ENCODE measurements at places on chromosomes 5 and 9. TPM values are rescaled to one million over a fixed set of nuclear protein-coding genes. Genes with fewer than 3 reads are reported as not detected.
A peak's percentile ranks its signal among the peaks of the same experiment; 100 is the strongest.

GRCh38 chr5:38316544-38317224 lies 58.3 kb downstream of the EGFLAM start:
- DNase-seq, result peak; percentile 46

- DNase-seq, result peak; percentile 33
These were observed 88.5 kb upstream of the TXNDC8 start for GRCh38 chr9:110426052-110426709.

- DNase-seq, result no peak
These were observed 1.2 kb downstream of the ZBTB5 start for GRCh38 chr9:37464006-37464405.

Gene SFXN1
- 60.7 TPM for total RNA-seq

Gene QRFP
- not detected for total RNA-seq

DNA sequence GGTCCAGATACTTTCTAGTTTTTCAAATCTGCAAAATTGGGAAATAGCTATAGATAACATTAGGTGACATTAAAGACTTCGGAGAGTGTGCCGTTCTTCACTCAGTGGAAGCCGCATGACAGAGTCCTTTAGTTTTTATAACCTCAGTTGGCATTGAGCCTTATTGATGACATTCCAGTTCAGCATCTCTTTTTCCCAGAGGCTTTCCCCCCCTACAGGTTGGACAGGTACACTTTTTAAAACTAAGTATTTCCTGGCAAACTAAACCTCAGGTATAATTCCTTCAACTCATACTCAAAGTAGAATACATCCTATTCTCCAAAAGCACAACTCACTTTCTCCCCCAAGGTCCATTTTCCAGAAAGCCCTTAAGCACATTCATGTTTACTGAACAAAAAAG lies 58.7 kb downstream of the SLC46A2 start:
- DNase-seq, result no peak

- no peak for DNase-seq
These were observed 429.4 kb downstream of the PIK3R1 start for GRCh38 chr5:68644971-68645370.

Gene FAM240B
- total RNA-seq, result not detected

Gene HMMR
- 16.2 TPM for total RNA-seq

- no peak for DNase-seq
These were observed 107.0 kb upstream of the NUDT12 start for GRCh38 chr5:103669615-103670014.

GRCh38 chr5:1304033-1304432 lies 9.2 kb upstream of the TERT start:
- no peak for DNase-seq

Gene ZFP2
- total RNA-seq, result 0.14 TPM

DNA sequence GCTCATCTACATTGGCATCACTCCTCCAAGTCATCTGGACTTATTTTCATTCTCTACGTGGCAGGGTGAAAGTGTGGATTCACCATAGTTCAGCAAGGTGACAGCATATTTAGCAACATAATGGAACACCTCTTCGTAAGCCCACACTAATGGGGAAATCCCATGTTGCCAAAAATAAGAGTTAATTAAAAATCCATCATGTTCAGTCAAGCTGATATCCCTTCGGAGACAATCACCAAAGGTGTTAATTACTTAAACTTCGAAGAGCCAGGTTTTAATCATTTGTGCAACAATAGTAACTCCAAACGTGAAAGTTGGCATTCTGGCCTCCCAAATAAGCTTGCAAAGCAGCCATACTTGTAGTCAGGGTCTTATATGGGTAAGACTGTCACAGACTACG lies 242.9 kb downstream of the NSG2 start:
- DNase-seq, result no peak

DNA sequence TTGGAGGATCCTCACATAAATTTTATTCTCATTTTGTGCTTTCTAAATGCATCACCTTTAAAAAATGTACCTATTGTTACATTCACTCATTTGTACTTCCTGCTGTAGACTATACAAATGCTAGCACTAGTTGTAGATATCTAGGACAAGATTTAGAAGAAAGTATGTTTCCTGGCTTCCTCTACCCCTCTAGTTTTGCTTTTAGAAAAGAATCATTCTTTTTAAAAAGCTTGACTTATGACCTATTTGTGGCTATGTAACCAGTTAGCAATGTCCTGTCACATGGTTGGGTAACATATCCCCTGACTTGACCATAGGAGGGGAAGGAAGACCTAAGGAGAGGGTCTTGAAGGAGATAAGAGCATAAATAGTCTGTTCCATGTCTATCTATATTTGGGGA lies 13.3 kb downstream of the CAMK4 start:
- DNase-seq, result no peak

GRCh38 chr5:138824924-138825863 lies 49.9 kb downstream of the LRRTM2 start:
- DNase-seq, result no peak

DNA sequence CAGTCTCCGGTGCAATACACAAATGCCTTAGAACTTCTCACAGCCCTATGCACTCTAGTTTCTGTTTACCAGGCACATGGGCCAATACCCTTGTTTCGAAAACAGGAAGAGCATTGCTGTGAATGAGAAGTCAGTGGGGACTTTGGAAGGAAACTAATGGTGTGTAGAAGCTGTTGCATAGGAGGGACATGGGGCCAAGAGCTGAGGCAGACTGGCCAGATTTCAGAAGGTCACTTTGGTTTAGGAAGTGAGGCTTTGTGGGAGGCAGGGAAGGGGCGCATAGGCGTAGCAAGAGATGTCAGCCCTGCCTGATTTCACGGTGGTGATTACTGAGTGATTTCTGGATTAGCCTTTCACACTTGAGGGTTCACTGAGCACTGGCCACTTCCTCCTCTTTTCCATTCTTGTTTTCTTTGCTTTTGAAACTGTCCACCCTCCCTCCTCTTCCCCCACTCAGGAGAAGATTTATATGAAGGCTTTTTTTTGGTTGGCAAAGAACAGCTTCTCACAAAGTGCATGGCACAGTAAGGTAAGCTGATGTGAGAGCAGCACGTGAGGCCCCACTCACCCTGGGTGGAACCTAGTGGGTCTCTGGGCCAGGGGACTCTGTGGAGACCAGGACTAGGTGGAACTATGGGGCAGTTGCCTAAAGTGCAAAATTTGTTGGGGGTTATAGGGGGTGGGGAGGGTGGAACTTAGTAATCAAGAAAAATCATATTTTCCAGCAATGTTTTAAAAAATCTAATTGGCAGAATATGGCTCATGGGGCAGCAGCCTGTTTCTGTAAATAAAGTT lies 6.1 kb upstream of the TMEM252 start:
- DNase-seq, result no peak

Gene HEMGN
- not detected for total RNA-seq

DNA sequence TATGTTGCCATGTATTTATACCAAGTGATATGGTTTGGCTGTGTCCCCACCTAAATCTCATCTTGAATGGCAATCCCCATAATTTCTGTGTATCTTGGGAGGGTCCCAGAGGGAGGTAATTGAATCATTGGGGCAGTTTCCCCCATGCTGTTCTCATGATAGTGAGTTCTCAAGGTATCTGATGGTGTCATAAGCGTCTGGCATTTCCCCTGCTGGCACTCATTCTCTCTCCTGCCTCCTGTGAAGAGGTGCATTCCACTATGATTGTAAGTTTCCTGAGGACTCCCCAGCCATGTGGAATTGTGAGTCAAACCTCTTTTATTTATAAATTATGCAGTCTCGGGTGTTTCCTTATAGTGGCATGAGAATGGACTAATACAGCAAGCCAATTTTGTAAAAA lies 140.8 kb upstream of the ADAMTSL1 start:
- no peak for DNase-seq

- DNase-seq, result peak; percentile 94
These were observed 9.6 kb upstream of the BICD2 start for GRCh38 chr9:92774274-92774673.

Gene C9orf50
- 0.60 TPM for total RNA-seq

Gene TLR4
- 15.8 TPM for total RNA-seq

- DNase-seq, result no peak
These were observed 605.1 kb upstream of the DAB2 start for GRCh38 chr5:40029711-40030495.

Gene SCGB3A2
- total RNA-seq, result not detected

Gene CENPH
- total RNA-seq, result 17.1 TPM

DNA sequence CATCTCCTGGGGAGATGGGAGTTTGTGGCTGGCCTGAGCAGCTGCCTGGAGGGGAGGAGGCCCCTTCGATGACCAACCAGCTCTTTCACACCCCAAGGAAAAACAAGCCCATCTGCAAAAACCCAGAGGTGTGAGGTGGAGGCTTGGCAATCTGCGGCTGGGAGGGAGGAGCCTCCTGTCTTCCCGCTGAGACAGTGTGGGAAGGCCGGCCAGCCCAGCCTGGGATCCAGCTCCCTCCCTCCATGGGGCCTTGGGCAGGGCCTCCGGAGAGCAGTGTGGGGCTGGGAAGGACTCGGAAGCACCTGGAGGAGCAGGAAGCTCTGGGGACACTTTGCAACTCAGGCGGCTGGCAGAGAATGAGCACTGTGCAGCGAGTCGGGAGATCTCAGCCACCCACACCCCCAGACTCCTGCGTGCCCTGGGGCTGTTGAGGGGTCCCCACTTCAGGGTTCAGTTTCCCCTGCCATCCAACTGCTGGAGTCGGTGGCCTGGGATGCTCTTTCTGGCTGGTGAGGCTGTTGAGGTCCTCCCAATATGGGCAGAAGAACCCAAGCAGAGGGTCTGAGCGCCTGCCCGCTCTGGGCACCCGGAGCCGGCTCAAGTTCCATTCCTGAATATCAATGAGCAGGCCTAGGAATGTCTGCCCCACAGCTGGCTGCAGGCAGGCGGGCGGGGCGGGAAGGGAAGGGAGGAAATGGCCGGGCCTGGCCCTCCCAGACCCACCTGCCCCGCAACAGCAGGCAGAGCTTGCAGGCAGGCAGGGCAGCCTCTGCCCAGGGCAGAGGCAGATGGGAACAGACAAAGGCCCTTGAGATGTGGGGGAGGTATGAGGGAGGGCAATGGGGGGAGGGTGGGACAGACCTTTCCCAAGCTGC lies 101.1 kb downstream of the FGF18 start:
- DNase-seq, result no peak

DNA sequence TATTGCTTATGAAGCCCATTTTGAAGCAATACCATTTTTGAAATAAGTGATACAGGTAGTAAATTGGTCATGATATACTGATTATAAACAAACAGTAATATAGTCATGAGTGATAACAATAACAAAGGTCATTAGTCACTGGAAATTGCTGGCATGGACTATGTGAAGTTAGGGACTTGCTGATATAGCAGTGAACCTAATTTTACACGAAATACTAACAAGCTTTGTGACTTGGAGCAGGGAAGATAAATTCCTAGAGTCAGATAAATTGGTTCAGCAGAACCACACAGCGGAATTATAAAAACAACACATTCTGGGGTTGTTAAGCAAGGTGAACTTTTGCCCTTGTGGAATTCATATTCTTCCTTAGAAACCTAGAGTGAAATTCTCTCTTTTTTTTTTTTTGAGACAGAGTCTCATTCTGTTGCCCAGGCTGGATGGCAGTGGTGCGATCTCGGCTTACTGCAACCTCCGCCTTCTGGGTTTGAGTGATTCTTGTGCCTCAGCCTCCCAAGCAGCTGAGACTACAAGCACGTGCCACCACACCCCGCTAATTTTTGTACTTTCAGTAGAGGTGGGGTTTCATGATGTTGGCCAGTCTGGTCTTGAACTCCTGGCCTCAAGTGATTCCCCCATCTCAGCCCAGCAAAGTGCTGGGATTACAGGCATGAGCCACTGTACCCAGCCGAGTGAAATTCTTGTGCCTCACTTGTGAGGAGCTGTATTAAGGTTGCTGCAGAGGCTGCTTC lies 6.0 kb downstream of the UGCG start:
- DNase-seq, result peak; percentile 72

GRCh38 chr5:111746791-111747190 lies 10.2 kb downstream of the NREP start:
- DNase-seq, result no peak

DNA sequence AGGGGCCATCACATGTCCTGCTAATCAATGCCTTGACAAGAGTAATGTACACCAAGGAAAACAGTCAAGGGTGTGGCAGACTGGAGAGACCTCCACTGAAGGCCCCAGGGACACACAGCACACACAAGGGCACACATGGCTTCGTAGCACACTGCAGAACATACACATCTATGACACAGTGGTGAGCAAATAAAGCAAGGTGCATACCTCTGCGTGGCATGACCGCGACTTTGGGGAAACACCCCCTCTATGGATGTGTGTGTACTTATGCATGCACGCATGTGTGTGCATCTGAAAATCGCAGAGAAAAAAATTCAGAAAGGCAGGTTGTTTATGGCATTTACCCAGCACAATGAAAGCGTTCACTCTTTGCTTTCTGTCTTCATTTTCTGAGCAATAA lies 20.5 kb downstream of the SEMA4D start:
- DNase-seq, result no peak

DNA sequence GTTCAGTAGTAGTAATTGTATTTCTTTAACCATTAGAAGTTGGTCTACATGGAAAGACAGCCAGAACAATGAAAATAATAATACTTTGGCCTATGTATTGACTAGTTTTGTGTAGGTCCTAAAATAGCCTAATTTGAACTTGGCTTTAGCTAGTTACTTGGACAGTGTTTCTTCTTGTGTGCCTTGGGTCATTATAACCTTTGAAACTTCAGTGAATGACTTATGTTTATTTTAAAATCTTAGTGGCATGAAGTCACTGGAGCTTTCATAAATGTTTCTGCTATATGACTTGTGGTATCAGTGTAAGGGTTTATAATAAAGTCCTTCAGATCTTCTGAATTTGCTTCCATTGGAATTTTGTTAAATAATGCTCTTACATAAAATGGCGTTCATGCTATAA lies 2.6 kb upstream of the FAM120AOS start:
- no peak for DNase-seq

DNA sequence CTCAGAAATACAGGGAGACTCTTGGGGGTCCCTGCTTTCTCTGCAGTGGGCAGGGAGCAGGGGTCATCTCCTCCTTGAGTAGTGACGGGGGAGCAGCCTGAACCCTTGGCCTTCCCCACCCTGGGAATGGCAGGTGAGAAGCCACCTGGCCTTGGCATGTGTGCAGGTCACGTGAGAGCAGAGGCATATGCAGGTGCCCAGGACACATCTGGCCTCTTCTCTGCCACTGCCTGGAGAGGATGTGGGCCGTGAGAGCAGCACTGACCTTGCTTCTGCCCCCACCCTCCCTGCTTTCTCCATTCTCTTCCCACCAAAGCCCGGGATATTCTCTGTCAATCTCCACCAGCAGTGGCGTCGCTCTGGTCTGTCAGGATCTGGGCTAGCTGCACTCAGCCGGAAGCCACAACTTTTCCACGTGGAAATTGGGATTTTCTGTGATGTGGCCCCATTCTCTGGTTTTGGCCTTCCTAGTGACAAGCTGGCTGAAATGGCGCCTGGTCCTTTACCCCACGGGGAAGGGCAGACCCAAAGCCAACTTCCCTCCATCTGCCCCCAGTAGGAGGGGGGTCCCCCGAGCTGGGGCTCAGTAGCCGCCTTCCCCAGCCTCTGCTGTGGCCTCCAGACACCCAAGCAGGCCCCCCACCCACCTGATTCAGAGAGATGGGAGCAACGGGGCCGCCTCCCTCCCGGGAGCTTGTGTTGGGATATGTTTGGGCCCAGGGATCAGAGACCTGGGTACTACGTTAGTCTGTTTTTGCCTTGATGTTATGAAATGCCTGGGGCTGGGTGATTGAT lies 70.4 kb upstream of the FCN1 start:
- DNase-seq, result no peak

Measured in HFFc6 (cell line).